Astrocyte of the spinal cord (primary cell): ENCODE measurements at places on chromosomes 2 and 18.

DNA sequence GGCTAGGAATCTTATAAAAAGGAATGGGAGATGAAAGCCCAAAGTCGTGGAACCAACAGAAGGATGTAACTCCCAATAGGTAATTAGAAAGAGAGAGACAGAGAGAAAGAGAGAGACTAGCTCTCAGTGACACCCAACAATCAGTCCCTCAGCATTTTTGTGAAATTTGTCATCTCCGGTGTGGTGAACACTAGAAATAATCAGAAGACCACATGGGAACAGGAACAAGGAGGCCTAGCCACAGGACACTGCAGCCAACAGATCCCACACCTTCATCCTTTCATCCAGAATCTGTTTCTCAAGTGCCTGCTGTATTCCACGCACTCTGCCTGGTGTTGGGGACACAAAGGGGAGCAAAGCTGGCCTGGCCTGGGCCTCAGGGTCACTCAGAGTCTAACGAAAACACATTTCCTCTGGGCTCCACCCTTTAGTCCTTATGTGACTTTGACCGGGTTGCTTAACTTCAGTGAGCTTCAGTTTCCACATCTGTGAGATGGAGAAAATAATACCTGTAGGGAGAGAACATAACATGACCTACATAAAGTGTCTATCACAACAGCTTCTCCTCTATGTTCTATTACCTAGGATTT is 53.1 kb downstream of the EHD3 start:
- no peak for DNase-seq

GRCh38 chr2:122390406-122390805 is 635.0 kb downstream of the TSN start:
- DNase-seq: no peak

GRCh38 chr2:35871672-35872071 is 483.9 kb upstream of the CRIM1 start:
- no peak for DNase-seq

GRCh38 chr2:173204316-173204715 is 128.7 kb downstream of the MAP3K20 start:
- peak; percentile 54 for DNase-seq

DNA sequence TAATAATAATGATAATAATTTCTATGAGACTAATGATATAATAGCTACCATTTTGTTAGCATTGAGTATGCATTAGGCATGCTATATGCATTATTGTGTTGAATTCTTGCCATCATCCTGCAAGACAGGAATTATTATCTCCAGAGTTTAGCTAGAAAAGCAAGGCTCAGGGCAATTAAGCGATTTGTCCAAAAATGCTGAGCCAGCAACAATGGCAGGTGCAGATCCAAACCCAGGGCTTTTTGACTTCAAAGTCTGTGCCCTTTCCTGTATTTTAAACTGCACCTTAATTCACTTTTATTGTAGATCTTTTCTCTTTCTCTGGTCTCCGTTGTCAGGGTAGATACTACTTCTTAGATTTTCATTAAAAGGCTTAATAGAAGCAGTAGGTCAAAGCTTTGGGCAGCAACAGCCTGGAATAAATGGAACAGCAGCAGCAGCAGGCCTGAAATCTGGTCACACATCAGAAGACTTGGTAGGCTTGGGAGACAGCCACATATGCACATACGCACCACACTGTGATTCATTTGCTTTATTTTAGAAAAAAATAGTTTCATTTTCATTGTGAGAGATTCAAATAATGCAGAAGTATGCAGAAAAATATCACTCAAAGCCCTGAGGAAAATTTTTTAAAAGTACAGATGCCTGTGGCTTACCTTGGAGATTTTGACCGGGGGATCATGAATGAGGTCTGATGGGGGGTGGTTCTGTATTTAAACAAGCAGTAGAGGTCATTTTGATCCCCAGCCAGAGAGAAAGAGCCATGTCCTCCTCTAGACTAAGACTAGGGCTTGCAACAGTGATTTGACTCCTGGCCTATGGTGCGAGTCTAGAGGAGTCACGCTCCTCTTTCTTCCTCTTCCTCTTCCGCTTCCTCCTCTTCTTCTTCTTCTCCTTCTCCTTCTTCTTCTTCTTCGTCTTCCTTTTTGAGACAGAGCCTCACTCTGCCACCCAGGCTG is 455.7 kb downstream of the TSN start:
- DNase-seq: no peak

DNA sequence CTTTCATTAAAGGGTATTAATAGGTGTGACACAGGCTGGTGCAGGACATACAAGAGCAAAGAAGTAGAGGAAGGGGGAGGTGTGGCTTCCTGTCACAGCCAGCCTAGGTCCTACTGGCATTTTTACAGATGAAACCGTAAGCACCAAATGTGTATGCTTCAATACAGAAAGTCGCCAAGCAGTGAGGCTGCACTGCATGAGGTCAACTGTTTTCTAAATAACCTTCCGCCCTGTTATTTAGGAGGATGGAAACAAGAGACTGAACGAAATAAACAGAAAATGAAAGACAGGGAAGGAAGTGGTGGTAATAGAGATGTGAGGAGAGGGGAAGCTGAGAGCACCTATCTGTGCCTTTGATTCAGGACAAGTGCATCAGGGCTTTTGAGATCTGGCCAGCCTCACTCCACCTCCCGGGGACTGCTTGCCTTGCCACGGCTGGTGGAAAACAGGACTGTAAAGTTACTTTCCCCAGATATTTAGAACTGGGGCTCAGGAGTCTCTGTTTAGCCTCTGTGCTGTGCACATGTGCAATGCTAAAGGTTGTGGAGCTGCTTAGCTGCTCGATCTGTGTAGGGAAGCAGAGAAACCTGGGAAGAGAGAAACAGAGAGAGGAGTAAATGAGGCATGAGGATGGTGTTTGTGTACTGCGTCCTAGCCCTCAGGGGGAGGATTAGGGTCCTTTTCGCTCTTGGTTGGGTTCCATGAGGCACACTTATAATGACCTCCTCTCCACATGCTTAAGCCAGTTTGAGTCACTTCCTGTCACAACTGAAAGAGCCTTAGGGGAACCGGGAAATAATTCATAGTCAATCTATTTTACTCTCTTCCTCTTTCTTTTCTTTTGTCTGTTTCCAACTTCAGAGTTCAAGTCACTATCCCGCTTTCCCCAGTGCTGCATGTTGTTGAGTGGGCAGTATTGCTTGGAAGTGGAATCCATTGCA is 62.3 kb upstream of the BOD1L2 start:
- DNase-seq: no peak

- DNase-seq: no peak
These were observed 278.9 kb downstream of the SLC4A3 start for GRCh38 chr2:219906114-219907010.

DNA sequence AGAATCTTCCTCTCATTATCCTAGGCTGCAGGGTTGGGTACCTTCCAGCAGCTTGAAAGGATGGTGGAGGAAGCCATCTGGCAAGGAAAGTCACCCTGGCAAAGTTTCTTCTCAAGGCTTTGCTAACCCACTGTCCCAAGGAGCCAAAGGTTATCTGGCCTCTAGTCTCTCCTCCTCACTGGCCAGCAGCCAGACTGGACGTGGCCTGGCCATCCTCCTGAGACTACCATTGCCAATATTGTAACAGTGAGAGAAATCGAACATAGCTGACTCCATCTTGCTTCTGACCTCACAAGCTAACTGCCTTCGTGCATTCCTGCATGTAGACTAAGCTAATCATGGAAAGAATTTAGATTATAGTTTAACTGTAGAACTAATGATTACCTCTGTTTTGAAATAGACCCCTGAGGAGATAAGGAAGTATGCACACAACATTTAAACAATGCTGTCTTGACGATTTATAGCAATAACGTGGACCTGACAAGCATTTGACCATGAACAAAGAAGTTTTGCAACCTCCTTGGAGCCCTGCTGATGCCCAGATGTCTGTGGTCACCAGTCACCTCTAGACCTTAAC is 7.8 kb upstream of the ANXA4 start:
- DNase-seq: no peak

DNA sequence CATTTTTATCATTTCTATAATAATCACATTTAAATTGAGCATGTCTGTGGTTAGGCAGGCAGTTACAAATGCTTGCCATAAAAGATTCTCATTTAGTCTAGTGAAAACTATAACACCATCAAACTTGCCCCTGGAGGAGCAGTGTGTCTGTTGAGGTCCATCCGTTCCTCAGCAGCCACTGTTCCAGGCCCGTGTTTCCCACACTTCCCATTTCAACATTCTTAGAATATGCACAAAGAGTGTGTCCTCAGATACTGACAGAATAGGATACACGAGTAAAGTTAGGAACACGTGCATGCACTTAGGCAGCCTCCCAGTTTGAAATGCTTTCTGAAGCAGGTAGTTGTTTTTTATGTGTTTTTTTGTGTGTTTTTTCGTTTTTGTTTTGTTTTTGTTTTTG is 39.9 kb downstream of the NCK2 start:
- no peak for DNase-seq

- no peak for DNase-seq
These were observed 95.6 kb downstream of the SP3 start for GRCh38 chr2:173869244-173870229.
